ENCODE measurements at places on chromosomes 7 and 10.

DNA sequence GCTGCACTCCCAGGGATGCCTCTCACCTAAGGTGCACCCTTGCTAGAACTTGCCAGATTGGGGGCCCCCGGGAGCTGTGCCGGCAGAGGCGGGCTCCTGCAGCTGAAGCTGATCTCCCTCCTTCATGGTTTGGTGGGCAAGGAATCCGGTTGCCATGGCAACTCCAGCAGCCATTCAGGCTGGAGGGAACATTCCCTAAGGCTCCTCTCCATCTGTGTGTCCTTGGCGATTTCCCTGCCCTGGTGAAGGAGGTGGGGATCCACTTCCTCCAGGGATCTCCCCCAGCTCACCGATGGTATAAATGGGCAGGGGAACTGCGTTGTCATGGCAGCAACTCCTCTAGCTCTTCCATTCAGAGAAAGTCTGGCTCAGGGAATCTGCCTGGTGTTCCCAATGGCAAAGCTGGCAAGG lies 49.6 kb upstream of the GPR158 start:
- DNase-seq = no peak

DNA sequence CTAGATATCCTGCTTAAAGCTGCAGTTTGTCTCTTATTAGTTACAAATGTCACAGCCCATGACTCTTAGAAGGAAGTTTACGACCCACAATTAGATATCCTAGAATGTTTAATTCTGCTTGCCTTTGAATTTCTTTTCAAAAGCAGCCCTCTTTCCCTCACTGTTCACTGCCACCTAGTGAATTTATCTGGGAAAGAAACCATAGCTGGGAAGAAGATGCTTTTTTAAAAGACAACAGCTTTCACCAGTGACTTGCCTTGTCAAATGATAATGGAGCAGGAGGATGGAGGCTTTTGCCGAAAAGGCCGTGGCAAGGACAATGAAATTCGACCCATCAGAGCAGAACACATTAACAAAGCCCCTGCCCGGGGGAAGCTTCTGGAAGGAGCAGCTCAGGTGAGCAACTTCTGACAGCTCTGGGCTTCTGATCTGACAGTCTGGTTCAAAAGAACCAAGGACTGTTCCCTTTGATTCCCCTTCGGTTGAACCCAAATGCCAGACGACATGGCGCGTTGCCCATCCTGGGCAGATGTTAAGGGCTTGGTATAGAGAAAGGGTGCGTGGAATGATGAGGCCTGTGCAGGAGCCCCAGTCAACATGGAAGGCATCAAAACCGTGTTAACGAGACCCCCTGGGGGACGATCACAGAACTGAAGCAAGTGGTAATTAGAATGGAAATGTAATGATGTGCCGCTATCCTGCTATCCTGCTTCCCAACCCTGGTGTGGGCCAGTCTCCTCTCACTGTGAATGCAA lies 236.8 kb downstream of the FRMD4A start:
- no peak for DNase-seq

DNA sequence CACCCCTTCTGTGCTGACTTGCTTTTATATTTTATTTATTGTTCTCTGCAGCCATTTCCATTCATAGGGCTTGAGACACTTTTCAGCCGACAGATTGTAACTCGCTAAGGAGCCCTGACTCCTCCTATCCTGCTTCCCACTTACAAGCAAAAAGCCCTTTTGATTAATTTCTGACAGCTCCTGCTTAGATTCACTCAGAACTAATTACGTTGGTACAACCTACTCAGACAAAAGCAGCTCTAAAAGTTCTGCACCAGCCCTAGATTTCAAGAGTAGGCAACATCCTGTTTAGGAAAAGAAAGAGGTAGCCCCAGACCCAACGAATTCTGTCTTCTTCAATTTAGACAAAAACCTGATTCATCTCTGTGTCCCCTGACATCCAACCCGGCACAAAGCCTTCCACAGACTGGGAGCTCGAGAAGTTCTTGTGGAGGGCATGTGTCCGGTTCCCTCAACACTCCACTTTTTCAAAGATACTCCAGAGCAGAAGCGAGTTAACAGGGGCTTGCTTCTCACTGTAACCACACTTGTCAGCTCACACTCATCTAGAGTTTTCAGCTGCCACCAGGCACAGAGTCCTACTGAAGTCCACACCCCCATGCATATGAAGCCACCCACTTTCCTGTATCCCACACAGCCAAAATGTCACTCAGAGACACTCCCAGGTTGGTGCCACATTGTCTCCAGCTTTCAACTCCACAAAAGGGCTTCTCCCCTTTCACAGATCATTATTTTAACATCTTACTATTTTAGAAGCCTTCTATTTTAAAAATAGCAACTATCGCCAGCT lies 113.6 kb upstream of the NFE2L3 start:
- no peak for DNase-seq

GRCh38 chr10:69414036-69415018 lies 2.4 kb downstream of the TACR2 start:
- no peak for DNase-seq

DNA sequence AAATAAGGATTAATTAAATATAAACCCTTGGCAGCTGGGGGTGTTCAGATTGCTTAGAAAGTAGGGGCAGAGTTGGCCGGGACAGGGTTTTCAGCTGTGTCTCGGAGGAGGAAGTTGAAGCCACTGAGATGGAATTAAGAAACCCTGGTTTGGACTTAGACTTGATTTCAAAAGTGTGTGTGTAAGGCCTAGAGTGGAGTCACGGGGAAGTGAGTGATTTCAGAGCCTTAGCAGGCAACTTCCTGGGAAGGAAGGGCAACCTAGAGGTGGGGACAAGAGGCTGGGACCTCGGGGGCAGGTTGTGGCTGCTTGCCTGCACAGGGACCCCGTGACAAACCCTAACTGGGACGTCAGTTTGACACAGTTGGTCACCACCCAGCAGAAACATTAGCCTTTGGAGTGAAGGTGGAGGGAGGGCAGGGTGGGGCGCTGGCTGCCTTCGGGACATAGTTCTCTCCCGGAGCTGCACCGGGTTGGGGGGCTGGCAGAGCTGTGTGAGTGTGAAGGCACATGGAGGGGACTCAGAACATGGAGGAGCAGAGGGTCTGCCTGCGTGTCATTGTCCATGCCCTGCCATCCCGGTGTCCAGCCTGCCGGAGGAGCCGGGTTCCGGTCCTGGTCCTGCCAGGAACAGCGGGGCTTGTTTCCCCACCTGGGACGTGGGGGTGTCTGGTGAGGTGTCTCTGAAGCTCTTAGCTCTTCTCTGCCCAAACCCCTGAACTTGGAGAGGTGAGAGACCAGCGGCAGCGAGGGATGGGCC lies 1.8 kb downstream of the BRI3 start:
- DNase-seq = no peak

GRCh38 chr7:55131142-55131929 lies 112.5 kb downstream of the EGFR start:
- DNase-seq = no peak

GRCh38 chr10:23643111-23643780 lies 204.4 kb downstream of the OTUD1 start:
- DNase-seq = no peak

- no peak for DNase-seq
Observed at GRCh38 chr10:114856544-114857287, 35.1 kb downstream of the FHIP2A start.

DNA sequence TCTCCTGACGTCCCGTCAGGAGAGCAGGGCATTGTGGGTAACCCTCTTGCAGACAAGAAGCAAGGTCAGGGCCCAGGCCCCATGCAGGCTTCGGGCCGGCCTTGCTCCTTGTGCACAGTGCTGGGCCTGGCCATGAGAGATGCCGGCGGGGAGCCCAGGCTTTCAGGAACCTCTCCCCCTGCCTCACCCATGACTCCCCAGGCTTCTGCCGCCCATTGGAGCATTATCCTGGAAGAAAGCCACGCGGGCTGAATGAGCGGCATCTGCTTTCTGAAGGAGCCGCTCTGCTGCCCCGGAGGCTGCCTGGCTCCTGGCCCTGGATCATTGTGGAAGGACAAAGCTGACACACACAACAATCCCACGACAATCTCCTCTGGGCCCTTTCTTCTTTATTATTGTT lies 233.5 kb downstream of the TCF7L2 start:
- no peak for DNase-seq

DNA sequence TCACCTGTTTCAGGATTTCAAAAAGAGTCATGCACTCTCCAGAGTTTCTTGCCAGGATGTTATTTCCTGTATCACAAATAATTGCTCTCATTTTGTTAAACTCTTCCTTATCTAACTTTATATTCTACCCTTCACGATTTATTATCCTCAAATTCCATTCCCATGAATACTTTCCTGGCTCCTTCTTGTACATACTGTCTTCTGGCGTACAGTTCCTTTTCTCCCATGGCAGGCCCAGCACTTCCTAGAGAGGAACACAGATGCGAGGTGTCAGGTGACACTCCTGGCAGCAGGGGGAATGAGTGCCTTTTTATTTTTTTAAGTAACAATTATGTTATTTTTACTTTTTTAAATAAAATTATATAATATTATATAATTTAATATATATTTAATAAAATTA lies 411.9 kb downstream of the TFEC start:
- no peak for DNase-seq

DNA sequence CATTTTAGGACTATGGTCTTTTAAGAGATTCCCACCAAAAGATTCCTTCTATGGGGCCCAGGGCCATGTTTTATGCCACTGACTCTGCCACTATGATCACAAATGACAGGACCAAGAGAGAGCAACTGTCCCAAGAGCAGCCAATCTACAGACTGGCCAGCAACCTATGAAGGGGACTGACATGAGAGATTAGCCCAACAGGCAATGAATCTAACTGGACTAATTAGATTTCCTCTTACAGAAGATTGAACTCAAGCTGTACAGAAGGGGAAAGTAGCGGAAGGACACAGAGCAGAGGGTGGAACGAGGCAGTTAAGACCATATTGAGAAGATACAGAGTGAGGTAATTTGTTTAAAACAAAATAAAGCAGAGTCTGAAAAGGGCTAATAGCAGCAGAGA lies 25.8 kb downstream of the ZNF800 start:
- no peak for DNase-seq

DNA sequence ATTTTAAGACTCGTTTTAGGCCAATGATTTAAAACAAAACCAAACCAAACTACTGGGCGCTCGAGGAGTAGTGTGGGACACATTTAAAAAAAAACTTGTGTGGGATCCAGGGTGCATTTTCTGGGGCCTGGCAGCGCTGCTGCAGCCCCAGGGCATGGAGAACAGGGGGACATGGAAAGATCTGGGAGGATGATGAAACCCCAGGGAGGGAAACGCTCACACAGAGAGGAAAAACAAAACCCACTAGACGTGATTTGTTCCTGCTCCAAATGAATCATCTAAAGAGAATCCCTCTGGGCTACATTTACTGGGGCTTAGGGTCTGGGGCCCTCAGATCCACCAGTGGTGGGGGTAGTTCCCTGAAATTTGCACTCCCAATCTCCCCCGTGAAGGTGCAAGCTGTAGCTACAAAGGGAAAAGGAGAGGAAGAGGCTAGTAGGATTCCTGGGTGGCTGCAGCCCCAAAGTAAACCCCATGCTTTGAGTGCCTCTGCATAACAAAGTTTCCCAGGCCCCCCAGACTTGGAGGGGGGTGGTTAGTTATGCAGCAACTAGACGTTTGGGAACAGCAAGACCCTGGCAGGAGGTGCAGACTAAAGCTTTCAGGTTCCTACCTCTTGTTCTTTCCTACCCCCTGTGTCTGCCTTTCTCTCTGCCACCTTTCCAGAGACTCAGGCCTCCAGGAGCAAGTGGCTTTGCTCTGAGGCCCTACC lies 14.5 kb upstream of the HOXA13 start:
- no peak for DNase-seq

GRCh38 chr10:50326757-50327701 lies 75.7 kb upstream of the ASAH2 start:
- no peak for DNase-seq

- no peak for DNase-seq
Observed at GRCh38 chr7:95577137-95577536, 19.2 kb downstream of the PDK4 start.

- no peak for DNase-seq
Observed at GRCh38 chr10:114387784-114388183, 16.5 kb downstream of the AFAP1L2 start.

- no peak for DNase-seq
Observed at GRCh38 chr7:134701272-134701671, 54.6 kb downstream of the BPGM start.

GRCh38 chr7:105887569-105888189 lies 11.3 kb upstream of the ATXN7L1 start:
- DNase-seq = no peak

- no peak for DNase-seq
Observed at GRCh38 chr10:73494877-73495225, 973 bp downstream of the PPP3CB start.

- no peak for DNase-seq
Observed at GRCh38 chr7:134780166-134780828, 863 bp downstream of the CALD1 start.

DNA sequence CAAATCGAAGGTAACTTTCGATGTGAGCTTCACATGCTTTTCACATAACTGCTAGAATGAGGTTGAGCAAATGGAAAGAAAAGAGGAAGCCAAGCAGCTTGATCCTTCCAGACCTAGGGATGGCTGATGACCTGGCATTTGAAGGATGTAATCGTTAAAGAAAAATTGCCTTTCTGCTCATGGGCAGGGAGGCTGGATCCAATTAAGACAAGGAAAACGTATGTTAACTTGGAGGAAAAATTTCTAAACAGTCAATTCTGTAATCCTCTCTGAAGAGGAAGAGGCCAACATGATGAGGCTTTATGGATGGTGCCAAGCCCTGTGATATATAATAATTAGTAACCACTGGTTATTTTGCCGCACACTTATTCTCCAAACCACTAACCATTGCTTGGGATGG lies 12.5 kb downstream of the GRK5 start:
- no peak for DNase-seq

DNA sequence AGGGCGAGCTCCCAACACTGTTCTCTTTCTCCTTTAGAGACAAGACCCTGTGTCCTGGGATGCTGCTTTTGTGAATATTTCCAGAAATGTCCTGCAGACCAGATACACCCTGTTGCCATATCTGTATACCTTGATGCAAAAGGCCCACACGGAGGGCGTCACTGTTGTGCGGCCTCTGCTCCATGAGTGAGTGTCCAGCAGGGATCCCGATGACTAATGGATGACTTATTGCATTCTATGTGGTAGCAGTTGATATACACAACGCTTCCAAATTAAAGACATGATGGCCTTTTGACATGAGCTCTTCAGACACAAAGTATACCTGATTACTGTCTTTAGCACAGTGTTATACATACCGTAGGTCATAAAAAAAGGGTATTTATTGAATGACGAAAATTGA lies 45.0 kb upstream of the MGAM2 start:
- no peak for DNase-seq

- DNase-seq = no peak
Observed at GRCh38 chr7:15977663-15978062, 291.2 kb upstream of the MEOX2 start.
